HEK293T (cell line): ENCODE measurements at places on chromosomes 4 and X.

GRCh38 chr4:108445716-108446115, 174.7 kb upstream of the RPL34 start:
- DNase-seq = no peak

DNA sequence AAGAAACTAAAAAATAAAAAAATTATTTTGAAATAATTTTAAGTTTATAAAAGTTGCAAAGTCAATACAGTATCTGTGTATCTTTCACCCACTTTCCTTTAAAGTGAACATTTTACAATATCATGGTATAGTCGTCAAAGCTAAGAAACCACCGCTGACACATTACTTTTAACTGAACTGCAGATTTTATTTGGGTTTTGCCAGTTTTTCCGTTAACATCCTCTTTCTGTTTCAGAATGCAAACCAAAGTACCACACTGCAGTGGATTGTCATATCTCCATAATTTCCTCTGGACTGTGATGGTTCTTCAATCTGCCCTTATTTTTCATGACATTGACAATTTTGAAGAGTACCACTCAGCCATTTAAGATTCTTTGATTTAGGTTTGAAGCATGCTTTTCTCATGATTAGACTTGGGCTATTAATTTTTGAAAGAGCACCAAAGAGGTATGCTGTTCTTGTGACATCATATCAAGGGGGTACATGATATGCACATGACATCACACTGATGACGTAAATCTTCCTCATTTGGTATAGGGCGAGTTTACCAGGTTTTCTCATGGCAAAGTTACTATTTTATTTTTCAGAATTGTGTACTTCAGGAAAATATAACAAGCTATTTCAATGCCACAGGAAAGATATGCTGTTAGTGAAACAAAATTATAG, 3.6 kb upstream of the CXCL1 start:
- DNase-seq = no peak

- no peak for DNase-seq
Observed at GRCh38 chrX:117511379-117511778, 605.2 kb downstream of the KLHL13 start.

DNA sequence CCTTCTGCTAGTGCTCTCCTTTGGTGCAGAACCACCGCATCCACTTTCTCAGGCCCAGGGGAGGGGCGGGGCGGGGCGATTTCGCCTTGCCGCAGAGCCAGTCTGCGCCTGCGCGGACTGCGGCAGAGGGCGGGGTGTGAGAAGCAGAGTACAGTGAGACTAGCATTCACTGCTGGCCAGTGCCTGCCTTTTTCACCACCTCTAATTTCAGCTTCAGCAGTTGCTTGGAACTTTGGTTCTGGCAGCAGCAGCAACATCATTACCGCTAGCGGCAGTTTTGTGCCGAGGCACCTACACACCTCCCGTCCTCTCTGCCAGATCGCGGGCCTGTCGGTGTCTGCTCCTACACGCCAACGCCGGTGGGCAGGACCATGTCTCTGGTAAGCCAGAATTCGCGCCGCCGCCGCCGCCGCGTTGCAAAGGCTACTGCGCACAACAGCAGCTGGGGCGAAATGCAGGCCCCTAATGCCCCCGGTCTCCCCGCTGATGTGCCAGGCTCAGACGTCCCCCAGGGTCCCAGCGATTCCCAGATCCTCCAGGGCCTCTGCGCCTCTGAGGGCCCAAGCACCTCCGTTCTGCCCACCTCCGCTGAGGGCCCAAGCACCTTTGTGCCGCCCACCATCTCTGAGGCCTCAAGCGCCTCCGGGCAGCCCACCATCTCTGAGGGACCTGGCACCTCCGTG, at the start of gene MAGEE1:
TSS of gene MAGEE1 (plus strand) at position 151 of the 683 bp plus-strand sequence. CDS start at position 372, 221 bp downstream.
- DNase-seq = peak; percentile 76

DNA sequence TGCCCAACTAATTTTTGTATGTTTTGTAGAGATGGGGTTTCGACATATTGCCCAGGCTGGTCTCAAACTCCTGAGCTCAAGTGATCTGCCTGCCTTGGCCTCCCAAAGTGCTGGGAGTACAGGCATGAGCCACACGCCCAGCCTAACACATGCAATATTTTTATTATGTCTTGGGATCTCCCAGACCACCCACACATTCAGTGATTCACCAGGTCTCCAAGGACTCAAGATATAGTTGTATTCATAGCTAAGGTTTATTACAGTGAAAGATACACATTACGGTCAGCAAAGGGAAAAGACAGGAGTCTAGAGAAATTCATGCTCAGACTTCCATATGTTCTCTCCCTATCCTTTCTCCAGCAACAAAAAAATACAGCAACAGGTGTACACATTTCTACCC, 25.5 kb upstream of the FAM120C start:
- DNase-seq = no peak

- DNase-seq = peak; percentile 45
Observed at GRCh38 chr4:179307297-179308136, 1865.3 kb upstream of the AGA start.

- no peak for DNase-seq
Observed at GRCh38 chr4:126595643-126596042, 1037.1 kb upstream of the INTU start.

DNA sequence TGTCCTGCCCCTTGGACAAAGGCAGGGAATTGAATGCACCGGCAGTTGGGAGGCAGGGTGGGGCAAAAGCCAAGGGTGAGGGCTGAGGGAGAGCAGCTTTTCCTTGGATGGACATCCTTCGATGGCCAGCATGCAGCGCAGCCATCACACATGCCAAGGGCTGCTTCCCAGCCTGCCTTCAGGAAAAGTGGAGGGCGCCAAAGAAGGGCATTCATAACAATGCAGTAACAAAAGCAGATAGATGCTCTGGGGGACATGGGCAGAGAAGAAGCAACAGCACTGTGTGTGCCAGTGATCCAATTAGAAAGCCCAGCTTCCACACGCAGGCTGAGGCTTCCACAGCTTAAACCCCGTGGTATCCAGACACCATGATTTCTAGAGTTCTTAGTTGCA, 71.5 kb downstream of the TSPAN5 start:
- DNase-seq = no peak

GRCh38 chr4:80045786-80046185, 27.2 kb downstream of the ANTXR2 start:
- no peak for DNase-seq

DNA sequence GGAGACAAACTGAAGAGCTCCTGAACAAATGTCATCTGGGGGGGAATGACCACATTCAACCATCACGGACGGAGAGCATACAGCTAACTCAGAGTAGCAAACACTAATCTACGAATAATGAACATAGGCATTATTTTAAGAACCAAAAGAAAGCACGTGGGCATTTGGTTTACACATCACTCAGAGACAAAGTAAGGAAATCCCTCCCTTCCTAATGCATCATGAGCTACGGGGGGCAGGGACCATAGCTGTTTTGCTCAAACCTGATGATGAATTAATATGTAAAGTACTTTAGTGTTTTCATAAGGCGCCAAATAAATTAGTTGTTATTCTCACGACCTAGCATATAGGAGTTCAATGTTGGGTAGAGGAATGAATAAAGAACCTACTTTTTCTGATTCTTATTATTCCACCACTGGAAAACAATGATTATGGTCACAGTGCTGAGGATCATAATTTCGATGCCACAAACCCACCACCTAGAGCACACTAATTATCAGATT, 11.7 kb upstream of the TMEM156 start:
- DNase-seq = no peak

DNA sequence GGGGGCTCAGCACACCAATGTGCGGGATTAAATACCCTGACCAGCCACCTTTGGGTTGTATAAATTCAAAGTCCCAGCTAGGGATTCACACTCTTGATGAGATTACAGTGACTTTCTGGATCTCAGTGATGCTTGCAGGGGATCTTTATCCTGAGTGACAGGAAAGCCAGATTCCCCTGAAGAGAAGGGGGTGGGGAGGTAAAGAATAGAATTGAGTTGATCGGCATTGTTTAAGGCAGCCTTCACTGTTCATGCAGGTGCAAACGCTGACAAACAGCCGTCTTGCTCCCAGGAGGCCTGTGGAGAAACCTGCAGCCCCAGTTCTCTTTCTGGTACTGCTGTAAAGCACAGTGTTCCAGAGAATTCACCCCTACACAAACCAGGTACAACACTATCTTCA, 19.0 kb downstream of the CXXC4 start:
- DNase-seq = no peak

DNA sequence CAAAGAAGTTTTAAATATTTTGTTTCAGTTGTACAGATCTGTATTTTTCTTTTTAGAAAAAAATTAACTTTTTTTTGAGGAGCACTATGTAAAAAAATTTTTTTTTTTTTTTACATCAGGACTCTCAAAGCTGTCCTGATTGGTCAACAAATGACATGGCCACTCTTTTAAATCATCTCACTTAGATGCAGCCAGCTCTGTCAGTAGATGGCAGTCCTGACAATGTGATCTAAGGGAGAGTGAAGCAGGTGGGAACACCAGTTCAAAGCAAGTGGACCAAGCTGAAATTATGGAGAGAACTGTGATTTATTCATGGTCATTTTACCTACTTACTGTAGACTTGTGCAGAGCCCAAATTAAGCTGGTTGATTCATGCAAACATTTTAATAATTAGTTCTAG, 174.7 kb upstream of the GPRIN3 start:
- DNase-seq = peak; percentile 45

DNA sequence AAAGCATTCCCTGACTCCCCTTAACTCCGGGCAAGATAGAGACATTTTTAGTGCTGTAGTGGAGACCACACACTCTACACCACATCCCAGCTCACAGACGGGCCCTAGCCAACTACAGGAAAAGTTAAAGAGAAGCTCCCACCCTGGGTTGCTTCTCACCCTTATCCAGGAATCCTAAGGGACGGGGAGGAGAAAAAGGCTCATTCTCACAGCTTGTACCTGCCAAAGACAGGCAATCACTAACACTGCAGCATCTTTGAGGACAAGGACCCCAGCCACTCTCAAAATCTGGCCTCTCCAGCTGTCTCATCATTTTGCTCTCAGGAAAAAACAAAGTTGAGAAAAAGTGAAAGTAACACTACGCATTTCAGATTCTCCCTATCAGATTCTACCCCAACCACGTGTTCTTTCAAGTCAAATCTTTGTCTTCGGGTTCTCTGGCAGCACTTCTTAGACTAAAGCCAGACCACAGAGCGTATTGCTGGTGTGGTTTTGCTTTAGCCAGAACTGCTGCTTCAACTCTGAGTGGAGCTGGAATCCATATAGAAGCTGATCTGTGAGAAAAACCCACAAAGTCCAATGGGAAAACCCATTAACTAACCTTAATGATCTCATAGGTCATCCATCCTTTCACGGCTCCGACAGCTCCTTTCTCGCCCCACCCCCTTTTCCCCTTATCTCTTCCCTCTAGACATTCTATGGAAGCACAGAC, 605.9 kb upstream of the DIPK2B start:
- DNase-seq = no peak

DNA sequence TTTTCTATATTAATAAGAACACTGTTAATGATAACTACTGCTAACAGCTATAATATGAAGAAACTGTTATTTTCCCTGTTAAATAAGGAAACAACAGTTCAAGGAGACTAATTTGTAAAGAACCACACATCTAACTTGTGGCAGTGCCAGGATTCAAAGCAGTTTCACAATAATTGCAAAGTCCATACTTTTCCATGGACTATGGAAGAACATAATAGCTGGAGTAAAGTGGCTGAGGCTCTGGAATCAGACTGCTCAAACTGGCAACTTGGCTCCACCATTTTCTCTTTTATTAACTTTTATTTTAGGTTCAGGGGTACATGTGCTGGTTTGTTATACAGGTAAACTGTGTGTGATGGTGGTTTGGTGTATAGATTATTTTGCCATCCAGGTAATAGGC, 393.7 kb upstream of the CPEB2 start:
- DNase-seq = no peak

- DNase-seq = no peak
Observed at GRCh38 chrX:103644125-103644524, 15.3 kb downstream of the TCEAL1 start.

- DNase-seq = no peak
Observed at GRCh38 chr4:47530801-47531200, 45.7 kb downstream of the ATP10D start.

DNA sequence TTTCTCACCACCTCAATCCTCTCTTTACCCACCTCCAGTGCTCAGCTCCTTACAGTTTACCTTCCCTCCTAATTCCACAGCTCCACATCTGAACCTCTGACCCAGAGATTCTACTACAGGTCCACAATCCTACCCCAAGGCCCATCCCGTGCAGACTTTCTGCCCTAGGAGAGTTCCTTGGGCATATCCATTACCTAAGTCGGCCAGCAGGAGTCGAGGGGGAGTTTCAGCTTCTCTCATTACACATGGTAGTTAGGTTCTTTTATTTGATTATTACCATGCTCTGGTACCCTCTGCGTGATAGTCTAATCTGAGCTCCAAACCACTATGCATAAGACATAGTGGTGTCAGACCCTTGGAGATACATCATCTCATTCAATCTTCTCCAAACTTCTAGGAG, 117.9 kb downstream of the SH3RF1 start:
- DNase-seq = peak; percentile 34

DNA sequence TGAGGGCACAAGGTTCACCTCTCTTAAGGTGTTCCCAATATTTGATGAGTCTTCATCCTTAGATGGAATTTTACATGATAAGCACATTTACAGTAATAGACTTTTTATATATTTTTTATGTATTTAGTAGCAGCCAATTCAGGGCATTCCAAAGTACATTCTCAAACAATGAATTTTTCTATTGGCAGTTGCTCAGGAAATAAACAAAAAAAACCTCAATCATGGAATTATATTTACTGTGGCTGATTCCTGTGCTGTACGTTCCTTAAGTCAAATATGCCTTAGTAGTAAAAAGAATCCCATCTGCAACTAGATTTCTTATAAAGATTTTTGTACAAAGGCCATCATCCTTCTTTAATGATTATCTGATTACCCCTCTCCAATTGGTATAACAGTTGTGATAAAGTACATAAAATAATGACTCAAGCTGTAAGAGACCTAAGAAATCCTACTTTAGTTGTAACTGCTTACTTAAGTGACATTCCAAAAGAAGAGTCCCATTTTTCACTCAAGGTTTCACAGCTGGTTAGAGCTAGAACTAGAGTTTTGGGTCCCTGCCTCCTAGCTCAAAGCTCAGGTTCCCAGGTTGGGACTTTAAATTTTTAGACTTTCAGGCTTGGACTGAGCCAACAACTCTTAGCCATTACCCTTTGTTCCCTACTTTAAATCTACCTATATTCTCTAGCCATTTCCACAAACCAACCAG, 152.7 kb downstream of the FHIP1A start:
- DNase-seq = no peak

DNA sequence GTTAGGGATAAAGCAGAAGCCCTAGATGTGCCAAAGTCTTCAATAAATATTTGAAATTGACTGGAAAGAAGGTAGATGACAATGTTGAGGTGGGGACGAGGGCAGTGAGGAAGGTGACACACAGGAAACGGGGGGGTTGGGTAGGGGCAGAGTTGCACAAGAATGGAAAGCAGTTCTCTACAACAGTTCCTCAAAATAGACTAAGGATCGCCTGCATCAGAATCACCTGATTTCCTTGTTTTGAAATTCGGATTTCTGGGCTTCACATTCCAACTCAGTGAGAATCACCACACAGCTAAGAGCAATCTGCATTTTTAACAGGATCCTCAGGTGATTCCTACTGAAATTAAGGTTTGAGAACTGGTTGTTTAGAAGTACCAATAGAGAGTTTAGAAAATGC, 70.6 kb downstream of the ARFIP1 start:
- DNase-seq = no peak

- DNase-seq = no peak
Observed at GRCh38 chr4:78372355-78372988, 179.1 kb upstream of the ANXA3 start.

- no peak for DNase-seq
Observed at GRCh38 chrX:78653118-78653822, 5.9 kb downstream of the RTL3 start.

- DNase-seq = no peak
Observed at GRCh38 chr4:54103190-54103574, 3.2 kb downstream of the GSX2 start.

GRCh38 chr4:111814961-111815360, 330.3 kb upstream of the FAM241A start:
- DNase-seq = no peak
